ENCODE measurements at places on chromosomes 7 and 10. TPM values are rescaled to one million over a fixed set of nuclear protein-coding genes. Genes with fewer than 3 reads are reported as not detected.
A peak's percentile ranks its signal among the peaks of the same experiment; 100 is the strongest.

- peak; percentile 84 for ATAC-seq
Observed at GRCh38 chr10:91389636-91390512, 20.3 kb upstream of the HECTD2 start.

DNA sequence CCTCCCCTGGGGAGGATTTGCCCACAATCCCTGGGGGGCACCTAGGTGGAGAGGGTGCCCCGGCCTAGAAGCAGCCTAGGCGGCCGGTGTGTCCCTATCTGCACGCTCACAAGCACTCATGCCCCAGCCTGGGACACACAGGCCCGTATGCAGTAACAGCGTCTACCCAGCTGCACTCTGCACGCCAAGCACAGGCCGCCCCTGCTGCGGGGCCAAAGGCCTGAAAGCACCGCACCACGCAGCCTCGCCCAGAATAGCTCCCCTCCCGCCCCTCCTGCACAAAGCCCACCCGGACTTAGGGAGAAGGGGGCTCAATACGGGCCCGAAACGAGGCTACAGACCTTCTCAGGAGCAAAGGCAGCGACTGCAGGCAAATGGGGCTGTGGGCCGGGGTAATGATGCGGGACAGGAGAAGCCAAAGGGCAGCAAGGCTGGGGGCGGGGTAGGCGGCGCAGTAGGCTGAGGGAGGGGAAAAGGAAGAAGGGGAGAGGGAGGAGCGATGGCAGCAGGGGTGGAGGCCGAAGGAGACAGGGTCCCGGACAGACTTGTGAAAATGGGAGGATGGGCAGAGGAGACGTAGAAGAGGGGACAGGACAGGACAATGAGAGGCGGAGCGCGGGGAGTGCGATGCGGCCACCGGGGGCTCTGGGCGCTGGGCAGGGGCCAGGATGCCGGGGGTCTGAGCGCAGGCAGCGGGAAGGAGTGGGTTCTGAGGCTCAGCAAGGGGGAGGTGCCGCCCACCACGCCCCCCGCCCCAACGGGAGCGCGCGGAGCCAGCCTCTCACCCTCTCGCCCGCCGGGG, 544 bp downstream of the GPRIN2 start:
- ATAC-seq, result peak; percentile 33

DNA sequence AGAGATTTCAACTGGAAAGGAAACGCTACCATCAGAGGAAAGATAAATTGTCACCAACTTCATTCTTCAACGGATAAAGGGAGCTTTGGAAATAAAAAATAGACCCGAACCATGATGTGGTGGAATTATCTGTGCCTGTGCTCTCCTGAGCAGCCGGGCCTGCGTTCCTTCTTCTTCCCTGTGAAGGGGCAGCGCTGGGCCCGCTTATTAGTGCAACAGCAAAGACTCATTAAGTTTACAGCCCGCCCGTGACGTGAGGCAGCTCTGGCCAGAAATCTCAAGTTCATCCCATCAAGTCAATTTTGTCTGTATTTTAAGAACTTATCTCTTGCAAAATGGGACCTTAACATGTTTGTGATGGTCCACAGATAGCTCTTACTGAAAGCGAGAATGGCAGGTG, 193.7 kb downstream of the ADARB2 start:
- ATAC-seq, result no peak

GRCh38 chr7:20328027-20328426, 2.7 kb upstream of the ITGB8 start:
- ATAC-seq, result no peak

DNA sequence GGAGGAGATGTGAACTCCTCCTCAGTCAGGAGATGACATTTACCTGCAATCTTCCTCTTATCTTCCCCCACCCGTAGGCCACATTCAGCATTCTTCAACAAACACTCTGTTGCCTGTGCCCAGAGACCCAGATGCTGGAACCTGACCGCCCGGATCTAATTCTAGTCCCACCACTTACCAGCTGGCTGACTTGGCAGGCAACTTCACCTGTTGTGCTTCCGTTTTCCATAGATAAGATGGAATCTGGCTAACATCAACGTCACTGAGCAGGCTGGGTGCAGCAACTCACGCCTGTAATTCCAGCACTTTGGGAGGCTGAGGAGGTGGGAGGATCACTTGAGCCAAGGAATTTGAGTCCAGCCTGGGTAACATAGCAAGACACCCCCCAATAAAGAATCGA, 21.3 kb upstream of the FXYD4 start:
- no peak for ATAC-seq

DNA sequence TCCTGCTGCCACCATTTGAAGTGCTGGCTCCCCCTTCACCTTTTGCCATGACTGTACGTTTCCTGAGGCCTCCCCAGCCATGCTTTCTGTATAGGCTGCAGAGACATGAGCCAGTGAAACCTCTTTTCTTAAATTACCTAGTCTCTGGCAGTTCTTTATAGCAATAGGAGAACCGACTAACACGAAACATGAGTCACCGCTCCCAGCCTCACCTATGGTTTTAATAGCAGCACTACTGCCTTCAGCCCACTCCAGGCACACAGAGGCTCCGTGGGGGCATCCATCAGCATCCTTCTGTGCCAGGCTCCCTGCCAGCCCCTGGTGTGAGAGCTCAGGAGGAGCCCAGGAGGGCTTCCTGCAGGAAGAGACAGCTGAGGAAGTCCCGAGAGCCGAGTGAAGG, 5.5 kb upstream of the ZNF316 start:
- ATAC-seq, result peak; percentile 37

DNA sequence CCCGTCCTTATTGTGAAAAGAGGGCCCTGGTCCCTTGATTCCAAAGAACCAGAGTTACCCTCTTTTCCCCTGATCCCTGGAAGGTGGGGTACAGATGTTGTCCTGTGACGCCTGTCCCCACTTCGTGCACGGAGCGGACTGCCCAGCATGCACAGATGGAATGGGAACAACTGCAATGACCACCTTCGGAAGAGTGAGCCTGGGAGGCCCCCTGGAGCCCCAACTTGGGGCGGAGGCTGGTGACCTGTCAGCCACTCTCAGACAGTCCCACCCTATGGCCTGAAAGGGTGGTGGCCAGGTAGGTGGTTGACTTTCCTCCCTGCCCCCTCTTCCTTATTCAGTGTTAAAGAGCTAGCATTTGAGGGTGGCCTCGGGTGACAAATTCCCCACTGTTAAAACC, 196.6 kb upstream of the GALNT17 start:
- no peak for ATAC-seq

DNA sequence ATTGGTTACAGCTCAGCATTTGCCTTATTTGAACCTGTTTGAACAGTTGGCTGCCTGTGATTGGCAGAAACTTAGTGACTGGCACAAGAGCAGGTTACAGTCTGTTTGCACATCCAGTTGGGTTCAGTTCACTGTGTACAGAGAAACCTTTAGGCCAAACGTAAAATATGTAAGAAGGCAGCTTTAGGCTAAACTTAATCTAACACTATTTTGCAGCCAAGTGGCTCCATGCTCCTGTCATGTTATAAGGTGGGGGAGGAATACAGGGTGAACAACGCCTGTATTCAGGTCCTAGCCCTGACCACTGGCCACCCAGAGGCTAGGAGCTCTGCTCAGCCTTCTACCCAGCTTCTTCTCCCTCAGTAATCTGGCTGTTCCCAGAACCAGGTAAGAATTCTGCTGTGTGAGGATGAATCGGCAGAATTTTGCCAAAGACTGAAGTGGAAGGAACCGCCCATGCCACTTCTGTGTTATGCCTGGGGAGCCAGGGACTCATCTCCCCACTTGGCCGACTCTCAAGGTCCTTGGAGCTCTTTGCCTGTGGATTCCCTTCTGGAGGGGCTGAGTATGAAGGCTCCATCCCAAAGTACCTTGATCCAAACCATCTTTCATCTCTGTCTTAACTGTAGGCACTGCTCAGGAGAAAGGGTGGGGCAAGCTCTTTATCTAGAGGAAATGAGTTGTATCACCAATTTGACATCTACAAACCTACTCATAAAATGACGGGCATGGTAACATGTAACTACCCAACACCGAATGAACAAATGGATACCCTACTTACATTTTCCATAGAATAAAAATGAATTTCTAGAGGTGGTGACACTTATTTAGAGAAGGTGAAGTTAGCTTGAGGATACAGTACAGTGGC, 164.4 kb upstream of the NAMPT start:
- ATAC-seq, result no peak

DNA sequence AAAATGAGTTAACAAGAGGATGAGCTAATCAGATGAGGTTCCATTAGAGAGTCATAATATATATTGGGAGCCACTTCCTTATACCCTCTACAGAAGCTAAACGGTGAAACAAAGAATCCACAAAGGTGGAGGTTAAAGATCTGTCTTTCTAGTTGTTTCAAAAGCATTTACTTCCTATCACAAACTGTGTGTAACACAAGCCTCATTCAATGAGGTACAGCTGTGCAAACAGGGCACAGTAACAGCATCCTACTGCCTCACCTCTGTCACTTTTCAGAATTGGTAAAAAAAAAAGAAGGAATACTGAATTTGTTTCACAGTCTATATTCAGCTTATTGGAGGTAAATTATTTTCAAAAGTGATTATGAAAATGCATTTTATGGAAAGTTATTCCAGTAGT, 128.7 kb downstream of the AGMO start:
- no peak for ATAC-seq

GRCh38 chr7:2248984-2249694, 7.1 kb downstream of the NUDT1 start:
- peak; percentile 14 for ATAC-seq

PRRT4 gene
- total RNA-seq, result 1.3 TPM

- no peak for ATAC-seq
Observed at GRCh38 chr7:24054236-24054635, 229.8 kb upstream of the NPY start.

DNA sequence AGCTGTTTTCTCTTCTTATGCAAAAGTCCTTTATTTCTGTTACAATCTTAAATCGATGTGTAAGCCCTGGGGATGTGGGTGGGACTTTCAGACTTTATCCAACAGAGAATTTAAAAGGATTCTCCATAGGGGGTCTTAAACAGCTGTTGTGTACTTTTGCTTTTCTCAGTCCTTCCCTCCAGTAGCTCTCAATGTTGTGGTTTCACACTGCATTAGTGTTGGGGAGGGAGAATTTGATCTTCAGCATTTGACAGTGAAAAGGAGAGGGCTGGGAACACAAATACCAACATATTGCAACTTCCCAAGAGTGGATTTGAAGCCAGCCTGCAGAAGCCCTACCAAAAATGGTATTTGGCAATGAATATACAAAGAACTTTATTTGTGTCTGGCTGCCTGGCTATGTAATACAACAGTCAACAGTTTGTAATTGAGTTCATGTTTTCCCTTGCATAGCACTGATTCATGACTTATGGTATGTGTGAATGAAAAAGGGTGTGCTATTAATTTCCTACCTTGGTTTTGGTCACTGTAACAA, 80.1 kb upstream of the CAPZA2 start:
- ATAC-seq, result peak; percentile 53

- peak; percentile 18 for ATAC-seq
Observed at GRCh38 chr10:80509403-80510161, 28.1 kb upstream of the SH2D4B start.

DNA sequence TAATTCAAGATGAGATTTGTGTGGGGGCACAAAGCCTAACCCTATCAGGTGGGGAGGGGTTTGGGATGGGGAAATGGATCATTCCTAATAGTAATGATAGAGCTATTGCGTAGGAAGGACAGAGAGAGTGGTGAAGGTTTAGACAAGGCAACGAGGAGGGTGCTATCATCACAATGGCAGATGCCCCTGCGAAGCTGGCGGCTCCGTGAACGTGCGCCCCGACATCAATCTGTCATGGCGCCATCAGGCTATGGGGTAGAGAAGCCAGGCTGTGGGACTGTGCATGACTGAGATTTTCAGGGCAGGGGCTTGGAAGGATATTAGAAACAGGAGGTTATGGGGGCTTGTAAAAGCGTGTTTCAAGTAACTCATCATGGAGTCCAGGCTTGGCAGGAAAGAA, 157.6 kb downstream of the ITGA8 start:
- ATAC-seq, result no peak

GDF2 gene
- total RNA-seq, result not detected

BAMBI gene
- total RNA-seq, result 6.5 TPM

DNA sequence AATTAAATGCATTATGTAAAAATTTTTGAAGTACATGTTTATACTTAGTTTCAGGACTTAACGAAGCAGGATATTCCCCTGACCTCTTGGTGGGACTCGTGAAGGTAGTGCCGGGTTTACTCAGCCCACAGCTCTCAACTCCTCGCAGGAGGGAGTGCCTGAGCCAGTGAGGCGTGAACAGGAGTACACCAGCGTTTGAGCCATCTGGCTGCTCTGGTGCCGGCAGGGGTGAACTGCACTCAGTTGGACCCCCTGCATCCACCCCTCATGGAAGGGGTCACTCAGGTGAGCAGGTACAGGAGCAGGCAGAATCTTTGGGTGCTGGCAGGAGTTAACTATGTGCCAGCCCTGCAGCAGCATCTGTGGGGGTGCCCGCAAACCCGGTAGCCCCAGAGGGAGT, 625.1 kb upstream of the PCDH15 start:
- ATAC-seq, result no peak

EFCAB10 gene
- total RNA-seq, result 0.20 TPM

DNA sequence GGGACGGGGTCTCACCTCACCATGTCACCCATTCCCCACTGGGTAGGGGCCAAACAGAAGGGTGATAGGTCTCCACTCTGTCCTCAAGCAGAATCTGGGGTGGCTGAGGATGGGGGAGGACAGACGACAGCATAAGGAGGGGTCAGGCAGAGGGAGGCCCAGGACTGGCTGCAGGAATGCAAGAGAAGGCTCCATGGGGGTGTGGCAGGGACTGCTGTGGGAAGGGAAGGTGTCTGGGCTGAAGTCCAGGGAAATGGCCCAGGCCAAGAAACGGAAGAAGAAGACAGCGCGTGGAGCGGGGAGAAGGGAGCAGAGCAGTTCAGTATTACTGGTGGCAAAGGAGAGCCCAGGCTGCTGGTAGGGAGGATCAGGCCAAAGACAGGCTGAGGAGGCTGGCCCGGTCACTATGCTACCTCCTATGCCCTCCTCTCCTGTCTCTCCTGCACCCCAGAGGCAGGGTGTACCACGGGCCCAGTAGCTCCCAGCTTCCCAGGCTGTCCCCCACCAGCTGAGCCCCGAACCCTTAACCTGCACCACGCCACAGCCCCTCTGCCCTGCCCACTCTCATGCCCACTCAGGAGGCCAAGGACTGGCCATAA, 60.9 kb downstream of the GRB10 start:
- ATAC-seq, result no peak

Data from esophagus mucosa (tissue), 1 donor.